BJ (cell line): ENCODE measurements at places on chromosomes 7 and 10.

- no peak for DNase-seq
Observed at GRCh38 chr7:141011443-141011842, 3.3 kb downstream of the MRPS33 start.

GRCh38 chr7:32178677-32179366 lies 108.6 kb upstream of the PDE1C start:
- no peak for DNase-seq

- DNase-seq: no peak
Observed at GRCh38 chr7:45975847-45976484, 54.9 kb upstream of the IGFBP3 start.

DNA sequence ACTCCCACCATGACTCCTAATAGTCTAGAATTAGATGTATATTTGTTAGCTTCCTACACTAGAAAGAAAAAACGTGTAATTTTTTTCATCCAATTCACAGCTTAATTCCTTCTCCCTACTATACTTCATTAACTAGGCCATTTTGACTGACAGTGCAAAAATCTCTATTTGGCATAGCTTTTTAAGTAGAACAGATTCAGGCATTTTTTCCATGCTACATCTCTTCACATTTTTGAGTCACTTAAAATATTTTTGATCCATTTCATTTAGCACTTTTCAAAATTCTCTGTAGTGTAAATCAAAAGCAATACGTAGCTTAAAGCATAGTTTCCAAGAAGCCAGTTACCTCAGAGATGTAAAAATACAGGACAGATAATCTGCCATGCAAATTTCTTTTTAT lies 391.1 kb upstream of the NPVF start:
- DNase-seq: no peak

DNA sequence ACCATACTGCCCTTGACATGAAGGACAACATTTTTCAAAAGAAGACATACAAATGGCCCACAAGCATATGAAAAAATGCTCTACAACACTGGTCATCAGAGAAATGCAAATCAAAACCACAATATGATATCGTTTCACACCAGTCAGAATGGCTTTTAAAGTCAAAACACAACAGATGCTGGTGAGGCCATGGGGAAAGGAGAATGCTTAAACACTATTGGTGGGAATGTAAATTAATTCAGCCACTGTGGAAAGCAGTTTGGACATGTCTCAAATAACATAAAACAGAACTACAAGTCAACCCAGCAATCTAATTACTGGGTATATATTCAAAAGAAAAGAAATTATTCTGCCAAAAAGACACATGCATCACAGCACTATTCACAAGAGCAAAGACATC lies 4.2 kb upstream of the NT5C3A start:
- no peak for DNase-seq
